GM23338 (cell line): ENCODE measurements at places on chromosomes 12 and 14.

DNA sequence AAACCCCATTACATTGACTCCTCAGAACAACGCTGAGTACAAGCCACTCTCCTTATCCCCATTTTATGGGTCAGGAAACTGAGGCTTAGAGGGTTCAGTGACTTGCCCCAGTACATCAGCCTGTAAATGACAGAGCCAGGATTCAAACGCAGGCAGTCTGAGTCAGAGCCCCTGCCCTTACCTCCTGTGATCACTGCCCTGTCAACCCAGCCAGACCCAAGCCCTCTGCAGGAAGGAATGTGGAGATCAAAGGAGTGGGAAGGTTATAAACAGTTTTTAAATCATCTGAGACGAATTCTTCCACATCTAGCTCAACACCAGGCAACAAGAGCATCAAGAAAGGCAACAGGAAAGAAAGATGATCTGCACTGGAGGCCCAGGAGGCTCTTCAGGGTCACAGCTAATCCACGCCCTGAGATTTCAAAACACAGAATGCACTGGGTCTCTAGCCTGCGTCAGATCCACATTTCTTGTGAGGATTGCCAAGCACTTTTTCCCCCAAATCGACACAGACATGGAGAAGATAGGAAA is 38.5 kb downstream of the SPTB start:
- DNase-seq, result peak; percentile 79

GRCh38 chr14:55438066-55438683 is 2.2 kb downstream of the TBPL2 start:
- peak; percentile 80 for DNase-seq

DNA sequence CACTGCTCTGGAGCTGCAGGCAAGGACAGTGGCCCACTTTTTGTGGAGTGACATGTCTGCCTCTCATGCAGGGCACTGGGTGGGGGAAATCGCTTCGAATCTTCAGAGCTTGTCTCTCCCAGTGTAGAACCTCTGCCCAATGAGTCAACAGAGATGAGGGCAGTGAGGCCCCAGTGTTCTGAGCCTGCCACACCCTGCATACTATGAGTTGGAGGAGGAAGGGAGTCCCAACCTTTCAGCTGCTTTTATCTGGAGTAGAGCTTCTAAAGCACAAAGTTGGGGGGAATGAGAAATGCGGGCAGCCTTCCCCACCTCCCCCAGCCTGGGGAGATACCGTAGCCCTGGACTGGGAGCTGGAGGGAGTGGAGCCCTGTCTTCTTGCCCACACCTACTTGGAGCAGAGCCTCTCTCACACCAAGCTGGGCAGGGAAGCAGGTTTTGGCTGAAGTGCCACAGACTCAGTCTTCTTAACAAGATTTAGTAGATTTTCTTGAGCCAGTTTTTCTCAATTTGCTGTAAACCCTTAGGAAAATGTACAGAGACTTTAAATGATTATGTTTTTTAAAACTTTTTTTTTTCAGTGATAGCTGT is 159.1 kb downstream of the ADGRD1 start:
- DNase-seq, result no peak

DNA sequence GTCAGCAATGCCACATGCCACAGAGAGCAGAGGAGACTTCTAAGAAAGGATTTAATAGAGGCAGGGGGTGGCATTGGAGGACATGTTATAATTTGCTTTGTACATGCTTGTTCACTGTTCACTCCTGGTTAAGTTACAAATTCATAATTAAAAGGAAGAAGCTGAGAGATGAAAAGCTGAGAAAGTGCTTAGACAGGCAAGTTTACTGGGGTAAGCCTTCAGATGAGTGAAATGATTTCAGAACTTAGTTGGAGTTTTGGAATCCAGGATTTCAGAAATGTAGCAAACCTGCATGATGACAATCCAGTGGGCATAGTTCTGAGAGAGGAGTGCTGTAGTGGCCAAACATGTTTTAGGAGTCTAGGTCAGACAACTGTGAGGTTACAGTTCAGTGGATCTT is 67.3 kb upstream of the FBXO33 start:
- DNase-seq, result no peak

DNA sequence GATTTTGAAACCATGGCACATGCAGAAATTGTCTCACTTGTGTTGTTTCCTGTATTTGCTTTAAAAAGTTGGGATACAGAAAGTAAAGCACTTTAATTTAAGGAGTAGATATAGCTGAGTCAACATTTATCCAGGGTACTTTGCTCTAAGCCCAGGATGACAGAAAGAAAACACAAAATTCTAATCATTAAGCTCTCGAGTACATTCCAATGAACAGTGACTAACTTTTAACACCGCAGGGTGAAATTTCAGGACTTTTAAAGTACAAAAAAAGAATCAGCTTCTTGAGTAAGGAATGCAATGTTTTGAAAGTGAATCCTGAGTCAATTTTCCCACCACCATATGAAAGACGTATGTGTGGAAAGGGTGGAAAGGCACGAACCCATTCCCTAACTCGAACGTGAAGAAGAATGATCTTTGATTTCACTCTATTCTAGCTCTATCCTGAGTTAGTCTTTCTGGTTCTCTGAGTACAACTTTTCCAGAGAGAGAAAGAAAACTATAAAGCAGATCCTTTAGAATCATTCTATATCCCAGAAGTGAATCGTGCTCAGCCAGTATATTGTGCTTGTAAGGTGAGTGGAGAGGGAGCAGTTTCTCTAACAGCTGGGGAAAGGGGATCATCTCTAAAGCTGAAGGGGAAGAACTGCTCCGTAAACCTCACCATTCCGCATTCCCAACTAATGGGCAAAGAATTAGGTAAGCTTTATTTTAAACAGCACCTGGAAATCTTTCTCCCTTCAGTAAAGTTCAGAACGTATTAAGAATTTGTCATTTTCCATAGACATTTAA is 779.0 kb upstream of the FLRT2 start:
- DNase-seq, result peak; percentile 13

- peak; percentile 44 for DNase-seq
These were observed 14.1 kb downstream of the RAB35 start for GRCh38 chr12:120102189-120103043.

- peak; percentile 44 for DNase-seq
These were observed 80.8 kb downstream of the RAD52 start for GRCh38 chr12:868722-869121.

DNA sequence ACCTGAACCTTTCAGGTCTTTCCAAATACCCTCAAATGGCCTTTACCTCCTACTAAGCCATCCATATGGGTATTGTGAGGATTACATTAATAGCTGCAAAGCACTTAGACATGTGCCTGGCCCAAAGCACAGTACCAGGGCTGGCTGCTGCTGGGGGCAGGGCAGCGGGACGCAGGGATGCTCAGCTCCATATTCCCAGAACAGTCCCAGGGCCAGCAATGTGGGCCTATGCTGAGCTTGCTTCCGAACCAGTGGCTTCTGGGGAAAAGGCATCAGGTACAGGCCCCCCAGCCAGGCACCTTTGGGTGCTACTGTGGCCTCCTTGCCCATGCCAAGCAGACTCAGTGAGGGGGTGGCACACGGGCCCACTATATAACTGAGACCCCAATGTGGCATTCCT is 10.4 kb downstream of the ACTN1 start:
- no peak for DNase-seq

DNA sequence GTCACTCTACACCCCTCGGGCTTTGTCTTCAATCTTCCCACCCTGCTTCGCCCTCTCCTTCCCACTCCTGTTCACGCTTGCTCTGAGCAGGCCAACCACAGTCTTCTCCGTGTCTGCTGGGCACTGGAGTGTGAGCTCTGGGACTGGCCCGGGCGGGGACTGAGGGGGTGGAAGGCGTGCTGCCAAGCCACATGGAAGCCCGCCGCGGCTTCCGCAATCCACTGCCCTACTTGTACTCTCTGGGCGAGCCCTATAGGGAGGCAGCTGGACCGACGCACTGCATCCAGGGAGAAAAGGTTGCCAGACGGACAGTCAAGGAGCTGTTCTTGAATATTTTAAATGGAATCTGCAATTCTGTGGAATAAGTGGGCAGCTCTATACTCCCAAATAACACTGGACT is 24.8 kb downstream of the GOLGA3 start:
- DNase-seq, result no peak

- DNase-seq, result no peak
These were observed 1048.5 kb downstream of the SLC6A15 start for GRCh38 chr12:83864054-83864453.

- DNase-seq, result no peak
These were observed 9.6 kb upstream of the TMEM120B start for GRCh38 chr12:121702944-121703343.

- DNase-seq, result no peak
These were observed 24.6 kb downstream of the PLEKHG3 start for GRCh38 chr14:64728856-64729255.

GRCh38 chr12:85572956-85573355 is 263.3 kb downstream of the RASSF9 start:
- DNase-seq, result no peak

DNA sequence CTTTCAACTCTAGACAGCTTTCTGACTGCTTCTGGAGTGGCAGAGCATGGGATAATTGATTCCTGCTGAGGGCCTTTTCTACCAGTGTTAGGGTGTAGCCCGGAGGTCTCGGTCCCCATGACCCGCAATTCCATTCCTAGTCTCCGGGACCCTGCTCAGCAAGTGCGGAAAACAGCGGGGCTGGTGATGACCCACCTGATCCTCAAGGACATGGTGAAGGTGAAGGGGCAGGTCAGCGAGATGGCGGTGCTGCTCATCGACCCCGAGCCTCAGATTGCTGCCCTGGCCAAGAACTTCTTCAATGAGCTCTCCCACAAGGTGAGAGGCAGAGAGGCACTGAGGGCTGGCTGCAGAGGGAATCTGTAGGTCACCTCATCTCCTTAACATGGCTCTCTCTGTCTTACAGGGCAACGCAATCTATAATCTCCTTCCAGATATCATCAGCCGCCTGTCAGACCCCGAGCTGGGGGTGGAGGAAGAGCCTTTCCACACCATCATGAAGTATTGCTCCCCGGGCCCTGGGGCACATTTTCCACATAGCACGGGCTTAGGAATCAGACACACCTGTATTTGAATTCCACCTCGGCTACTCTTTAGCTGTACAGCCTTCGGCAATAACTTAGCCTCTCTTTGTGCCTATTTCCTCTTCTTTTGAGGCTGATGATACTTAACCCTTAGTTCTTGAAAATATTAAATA is 5.6 kb upstream of the GAPDH start:
- DNase-seq, result peak; percentile 47

- DNase-seq, result no peak
These were observed 115.0 kb downstream of the TMEM260 start for GRCh38 chr14:56694609-56695008.

- DNase-seq, result no peak
These were observed 24.0 kb upstream of the GSG1 start for GRCh38 chr12:13127444-13127843.

DNA sequence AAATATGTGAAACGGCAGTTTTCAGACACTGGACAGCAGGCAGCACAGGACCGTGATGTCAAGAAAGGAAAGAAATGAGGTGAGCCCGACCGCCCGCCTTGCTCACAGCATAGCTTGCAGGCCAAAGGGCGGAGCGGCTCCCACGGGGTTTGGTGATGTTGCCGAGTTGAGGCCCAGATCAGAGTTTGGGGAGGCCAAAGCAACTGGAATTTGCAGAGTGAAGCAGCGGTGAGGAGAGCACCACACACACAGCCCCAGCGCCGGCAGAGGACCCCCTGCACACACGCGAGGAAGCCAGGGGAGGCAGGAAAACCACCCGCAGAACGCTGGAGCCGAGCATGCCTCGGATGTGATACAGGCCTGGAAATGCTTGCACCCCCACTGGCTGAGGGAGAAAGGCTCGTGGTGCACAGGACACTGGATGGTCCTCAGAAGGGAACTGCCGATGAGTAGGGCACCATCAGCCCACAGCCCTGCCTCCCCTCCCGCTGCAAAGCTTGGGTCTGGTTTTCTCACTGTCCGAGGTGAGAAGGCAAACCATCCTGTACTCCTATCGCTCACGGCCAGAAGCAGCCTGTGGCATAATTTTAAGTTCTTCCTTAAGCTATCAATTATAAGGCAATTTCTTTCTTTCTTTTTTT is 25.7 kb upstream of the PLD4 start:
- no peak for DNase-seq

DNA sequence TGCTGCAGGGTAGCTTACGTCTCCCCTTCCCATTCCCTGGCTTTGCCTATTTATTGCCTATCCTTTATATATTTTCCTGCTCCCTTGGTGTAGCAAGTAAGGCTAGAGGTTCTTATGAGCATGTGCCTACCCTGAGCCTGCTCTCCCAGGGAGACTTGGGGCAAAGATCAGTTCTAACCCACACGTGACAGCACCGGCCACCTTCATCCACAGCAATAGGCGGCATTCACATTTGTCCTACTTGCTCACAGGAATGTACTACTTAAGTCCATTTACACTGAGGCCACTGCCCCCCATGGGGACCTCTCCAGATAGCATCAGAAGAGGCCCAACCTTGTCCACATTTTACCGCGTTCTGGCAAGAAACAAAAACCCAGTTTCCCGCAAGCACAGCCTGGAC is 8.7 kb downstream of the GPR68 start:
- no peak for DNase-seq
